Left lung (tissue), 14 donors: ENCODE measurements at places on chromosomes 2 and 18. TPM values are rescaled to one million over a fixed set of nuclear protein-coding genes. Genes with fewer than 3 reads are reported as not detected.

The GCKR gene
- 0.37 TPM for total RNA-seq

The ALPI gene
- total RNA-seq: not detected

The CELF4 gene
- 1.1 TPM for total RNA-seq

The CFC1 gene
- not detected for total RNA-seq

The WNT10A gene
- total RNA-seq: 1.1 TPM

The PSD4 gene
- 50.2 TPM for total RNA-seq

The GLI2 gene
- total RNA-seq: 17.2 TPM

The PLGLB1 gene
- 1.3 TPM for total RNA-seq

The HOXD13 gene
- total RNA-seq: not detected

The ABCG5 gene
- not detected for total RNA-seq

The SALL3 gene
- not detected for total RNA-seq

The OLA1 gene
- total RNA-seq: 68.2 TPM

The ATP6V1C2 gene
- total RNA-seq: 0.10 TPM

The TBR1 gene
- 0.08 TPM for total RNA-seq

The ZSWIM2 gene
- not detected for total RNA-seq

The KCNS3 gene
- 48.2 TPM for total RNA-seq

The MPP4 gene
- not detected for total RNA-seq

The CTAGE1 gene
- total RNA-seq: not detected

The NGEF gene
- total RNA-seq: 0.26 TPM

The KLF7 gene
- total RNA-seq: 41.8 TPM

The SULT1C3 gene
- total RNA-seq: not detected

The ZNF519 gene
- total RNA-seq: 4.6 TPM

The CDH20 gene
- 0.17 TPM for total RNA-seq

The SGPP2 gene
- total RNA-seq: 31.2 TPM

The IL36G gene
- not detected for total RNA-seq

The IL1RN gene
- 67.1 TPM for total RNA-seq

The EFHD1 gene
- total RNA-seq: 5.5 TPM

The SLC14A1 gene
- 0.86 TPM for total RNA-seq

The COL4A3 gene
- 43.3 TPM for total RNA-seq

The XIRP2 gene
- 0.23 TPM for total RNA-seq

The LIMS3 gene
- total RNA-seq: 1.5 TPM

The CRYGC gene
- total RNA-seq: not detected

The UGT1A10 gene
- not detected for total RNA-seq

The EGR4 gene
- not detected for total RNA-seq

The RIOK3 gene
- total RNA-seq: 55.3 TPM

The STPG4 gene
- total RNA-seq: 0.67 TPM

The MAL gene
- total RNA-seq: 13.6 TPM

The TUBA4B gene
- not detected for total RNA-seq

The TMEFF2 gene
- total RNA-seq: not detected

The COX7A2L gene
- 81.2 TPM for total RNA-seq

The UGT1A3 gene
- not detected for total RNA-seq

The DYSF gene
- 24.5 TPM for total RNA-seq

The ARID5A gene
- 17.4 TPM for total RNA-seq

The MAP3K19 gene
- 2.1 TPM for total RNA-seq
